ENCODE measurements at places on chromosomes 11 and 22.
A peak's percentile ranks its signal among the peaks of the same experiment; 100 is the strongest.

- H3K27ac ChIP-seq: no peak overlapping the region
- no peak for DNase-seq
- H3K4me1 ChIP-seq: peaks cover 42% of the 10 kb centered on the region
- no peaks in the 10 kb centered on the region for H3K27me3 ChIP-seq
- H3K36me3 ChIP-seq: peaks cover 13% of the 10 kb centered on the region
- H3K4me3 ChIP-seq: no peak overlapping the region
Observed at GRCh38 chr22:31177420-31178162, 17.6 kb downstream of the RNF185 start.

DNA sequence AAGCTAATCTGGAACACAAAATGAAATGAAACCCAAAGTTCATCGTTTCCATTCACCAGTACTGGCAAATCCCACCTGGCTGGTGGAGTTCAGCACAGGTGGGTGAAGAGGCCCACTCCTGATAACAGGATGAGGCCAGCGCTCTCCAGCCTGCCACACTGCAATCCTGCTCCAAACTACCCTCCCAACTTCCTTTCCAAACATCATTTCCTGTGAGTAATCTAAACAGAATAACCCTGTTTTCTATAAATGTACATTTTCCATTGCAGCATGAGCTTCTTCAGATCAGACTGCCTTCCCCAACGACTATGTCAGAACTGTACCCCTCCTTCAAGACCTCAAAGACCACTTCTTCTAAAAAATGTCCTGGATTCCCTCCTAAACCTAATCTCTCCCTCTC is 15.9 kb upstream of the NFRKB start:
- H3K4me3 ChIP-seq: no peak overlapping the region
- no peaks in the 10 kb centered on the region for H3K27me3 ChIP-seq
- no peak overlapping the region for H3K27ac ChIP-seq

- H3K4me3 ChIP-seq: no peak overlapping the region
- no peaks in the 10 kb centered on the region for H3K4me1 ChIP-seq
- H3K27ac ChIP-seq: no peak overlapping the region
- H3K27me3 ChIP-seq: peaks cover 1% of the 10 kb centered on the region
Observed at GRCh38 chr11:23288003-23288783, 427.9 kb upstream of the CCDC179 start.

DNA sequence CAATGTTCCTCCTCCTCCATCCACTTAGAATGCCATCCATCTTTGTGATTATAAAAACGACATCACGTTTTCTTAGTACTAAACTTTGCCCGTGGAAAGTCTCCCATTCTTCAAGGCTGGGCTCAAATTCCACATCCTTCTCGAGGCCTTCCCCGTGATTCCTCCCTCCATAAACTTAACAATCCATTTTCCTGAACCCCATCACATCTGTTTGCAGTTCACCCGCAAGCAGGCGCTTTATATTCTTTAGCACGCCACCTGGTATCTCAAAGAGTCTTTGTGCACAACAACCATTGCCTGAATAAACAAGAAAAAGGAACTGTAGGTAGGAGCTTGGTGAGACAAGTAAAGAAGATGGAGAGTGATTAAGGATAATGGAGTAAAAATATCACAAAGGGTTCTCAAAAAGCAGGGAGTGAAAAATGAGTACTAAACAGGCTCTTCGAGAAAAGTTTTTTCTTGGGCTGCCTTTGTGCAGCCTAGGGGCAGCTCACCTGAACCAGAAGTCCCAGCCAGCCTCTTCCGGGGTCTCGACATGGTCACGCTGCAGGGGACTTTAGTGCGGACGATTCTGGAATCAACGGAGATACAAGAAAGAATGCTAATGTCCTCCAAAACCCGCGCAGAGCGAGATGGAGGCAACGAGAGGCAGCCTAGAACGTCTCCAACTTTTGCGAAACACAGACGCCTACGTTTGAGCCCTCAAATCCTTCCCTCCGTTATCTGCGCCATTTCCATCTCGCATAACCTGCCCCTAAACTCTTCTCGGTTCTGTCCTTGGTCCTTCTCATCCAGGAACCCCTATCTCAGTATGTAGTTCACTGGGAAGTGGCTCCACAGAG is 585 bp downstream of the THYN1 start:
- peak overlapping the region; percentile 88 for H3K27ac ChIP-seq
- peaks cover 17% of the 10 kb centered on the region for H3K36me3 ChIP-seq
- H3K4me1 ChIP-seq: peaks cover 23% of the 10 kb centered on the region
- H3K4me3 ChIP-seq: peak overlapping the region; percentile 98

DNA sequence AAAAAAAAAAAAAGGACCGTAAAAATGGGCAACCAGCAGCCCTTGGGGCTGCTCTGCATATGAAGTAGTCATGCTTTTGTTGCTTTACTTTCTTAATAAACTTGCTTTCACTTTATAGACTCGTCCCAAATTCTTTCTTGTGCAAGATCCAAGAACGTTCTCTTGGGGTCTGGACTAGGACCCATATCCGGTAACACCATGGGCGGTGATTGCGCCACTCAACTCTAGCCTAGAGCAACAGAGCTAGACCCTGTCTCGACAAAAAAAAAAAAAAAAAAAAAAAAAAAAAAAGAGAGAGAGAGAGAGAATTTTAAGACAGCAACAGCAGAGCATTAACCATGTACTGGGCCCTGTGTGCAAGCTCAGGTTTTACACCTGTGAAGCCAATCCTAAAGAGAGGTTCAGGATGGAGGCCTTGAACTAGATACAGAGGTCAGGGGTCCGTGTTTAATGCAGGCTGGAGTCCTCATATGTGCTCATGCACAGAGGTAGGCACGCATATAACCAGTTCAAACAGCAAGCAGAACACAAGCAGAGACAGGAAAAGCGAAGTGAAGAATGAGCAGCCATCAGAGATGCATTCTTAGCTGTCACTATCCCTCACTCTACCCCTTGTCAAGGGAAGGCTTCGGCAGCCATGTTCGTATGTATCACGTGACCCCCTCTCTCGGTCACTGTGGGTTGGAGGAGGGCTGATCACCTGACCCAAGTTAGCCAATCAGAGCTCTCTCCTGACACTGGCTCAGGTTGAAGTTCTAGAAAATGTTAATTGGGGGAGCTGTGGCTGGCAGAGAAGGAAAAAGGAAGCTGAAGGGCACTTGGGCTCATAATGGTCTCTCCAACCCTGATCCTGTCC is 16.7 kb upstream of the SYT12 start:
- H3K27ac ChIP-seq: no peak overlapping the region
- H3K4me1 ChIP-seq: no peaks in the 10 kb centered on the region
- no peak overlapping the region for H3K4me3 ChIP-seq
- no peaks in the 10 kb centered on the region for H3K27me3 ChIP-seq
- DNase-seq: no peak
- H3K36me3 ChIP-seq: no peaks in the 10 kb centered on the region

DNA sequence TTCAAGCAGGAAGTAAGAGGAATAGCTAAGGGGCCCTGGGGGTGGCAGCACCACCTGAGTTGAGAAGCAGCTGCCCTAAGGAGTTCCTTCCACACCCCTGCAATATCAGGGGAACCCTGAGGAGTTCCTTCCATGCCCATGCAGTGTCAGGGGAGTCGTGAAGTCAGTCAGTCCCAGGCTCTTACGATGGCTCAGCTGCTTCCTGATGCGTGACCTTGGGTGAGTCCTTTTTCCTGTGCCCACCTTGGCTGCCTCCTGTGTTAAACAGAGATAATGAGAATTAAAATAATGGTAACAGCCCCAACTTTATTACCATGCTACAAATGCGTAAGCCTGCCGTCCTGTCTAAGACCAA is 181.1 kb downstream of the MIAT start:
- no peak for DNase-seq
- no peaks in the 10 kb centered on the region for H3K27me3 ChIP-seq
- H3K36me3 ChIP-seq: peaks cover 6% of the 10 kb centered on the region
- no peak overlapping the region for H3K27ac ChIP-seq
- H3K4me3 ChIP-seq: no peak overlapping the region
- H3K4me1 ChIP-seq: no peaks in the 10 kb centered on the region

- peaks cover 29% of the 10 kb centered on the region for H3K27me3 ChIP-seq
- H3K27ac ChIP-seq: peak overlapping the region; percentile 79
- DNase-seq: peak; percentile 77
- H3K4me3 ChIP-seq: peak overlapping the region; percentile 73
- H3K4me1 ChIP-seq: peaks cover 33% of the 10 kb centered on the region
- H3K36me3 ChIP-seq: no peaks in the 10 kb centered on the region
Observed at GRCh38 chr11:76626921-76627401, 43.6 kb downstream of the LRRC32 start.

All from immature natural killer cell (primary cell).